ENCODE measurements at places on chromosomes 3 and 15. TPM values are rescaled to one million over a fixed set of nuclear protein-coding genes. Genes with fewer than 3 reads are reported as not detected.

The CEP63 gene
- 34.6 TPM for polyA plus RNA-seq

The TLR9 gene
- polyA plus RNA-seq: 0.05 TPM

- DNase-seq: peak; percentile 55
Observed at GRCh38 chr15:41917767-41918430, 24.0 kb upstream of the SPTBN5 start.

GRCh38 chr15:60797444-60798040 is 318.6 kb upstream of the ICE2 start:
- DNase-seq: no peak

The LRRC15 gene
- 0.07 TPM for polyA plus RNA-seq

DNA sequence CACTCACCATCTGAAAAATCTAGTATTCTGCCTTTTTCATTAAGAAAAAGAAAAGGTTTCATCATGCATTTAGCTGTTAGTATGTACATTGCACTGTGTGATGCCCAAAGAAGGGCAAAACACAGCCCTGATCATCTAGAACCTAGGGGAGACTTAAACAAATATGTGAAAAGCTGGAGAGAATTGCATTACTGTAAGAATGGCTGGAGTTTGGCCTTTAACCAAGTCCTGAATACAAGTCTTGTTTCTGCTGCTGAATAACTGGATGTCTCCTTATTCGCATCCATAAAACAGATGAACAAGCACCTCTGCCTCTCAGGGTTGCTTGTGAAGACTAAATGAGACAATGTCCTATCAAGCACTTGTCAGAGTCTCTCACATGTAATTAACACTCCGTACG is 233.4 kb upstream of the LRTM1 start:
- no peak for DNase-seq

The SPSB4 gene
- 6.9 TPM for polyA plus RNA-seq

The SERPINI2 gene
- 1.3 TPM for polyA plus RNA-seq

- no peak for DNase-seq
Observed at GRCh38 chr3:157376603-157377300, 59.9 kb upstream of the PTX3 start.

The CHRNA5 gene
- 0.68 TPM for polyA plus RNA-seq

The CCDC9B gene
- polyA plus RNA-seq: 99.7 TPM

The MYL3 gene
- polyA plus RNA-seq: 1,012 TPM

DNA sequence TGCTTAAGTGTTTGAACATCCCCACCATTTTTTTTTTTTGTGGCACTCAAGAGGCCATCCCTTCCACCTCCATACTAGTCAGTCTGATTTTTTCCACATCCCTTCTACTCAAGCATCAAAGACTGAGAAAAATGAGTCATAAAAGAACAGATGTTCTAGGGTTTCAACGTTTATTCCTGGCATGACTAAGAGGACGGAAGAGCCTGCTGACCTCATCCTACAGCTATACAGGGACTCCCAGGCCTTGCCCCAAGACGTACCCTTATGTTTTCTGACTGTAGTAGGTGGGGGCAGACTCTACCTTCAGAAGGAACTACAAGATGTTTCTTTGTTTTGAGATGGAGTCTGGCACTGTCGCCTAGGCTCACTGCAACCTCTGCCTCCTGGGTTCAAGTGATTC is 3.3 kb upstream of the ITPKA start:
- DNase-seq: no peak

DNA sequence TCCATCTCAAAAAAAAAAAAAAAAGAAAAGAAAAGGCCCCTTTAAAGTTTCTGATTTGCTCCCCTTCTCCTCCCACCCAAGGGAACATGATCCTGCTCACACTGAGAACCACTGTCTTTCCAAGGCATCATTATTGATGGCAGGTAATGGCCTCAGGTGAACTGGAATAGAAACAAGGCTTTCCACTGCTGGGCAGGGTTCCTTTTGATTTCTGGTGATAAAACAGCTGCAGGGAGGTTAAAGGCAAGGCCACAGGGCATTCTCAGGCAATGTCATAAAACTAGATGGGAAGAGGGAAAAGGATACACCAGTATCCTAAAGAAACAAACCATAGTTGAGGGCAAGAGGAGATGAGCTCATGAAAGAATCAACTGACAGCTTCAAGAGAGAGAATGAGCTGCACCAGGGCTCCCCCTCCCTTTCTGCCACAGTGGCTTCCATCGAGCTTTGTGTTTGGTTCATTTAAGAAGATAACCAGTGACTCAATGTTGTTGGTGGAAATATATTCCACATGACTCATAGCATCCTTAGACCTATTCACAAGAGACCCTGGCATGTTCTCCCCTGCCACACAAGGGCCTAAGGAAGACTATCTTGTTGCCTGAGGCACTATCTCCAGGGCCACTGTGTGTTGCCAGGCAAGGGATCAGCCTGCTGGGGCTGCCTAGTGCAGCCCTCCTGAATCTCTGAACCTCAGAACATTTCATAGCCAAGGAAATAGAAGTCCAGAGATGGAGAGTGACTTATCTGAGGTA is 86.4 kb downstream of the WDR76 start:
- peak; percentile 51 for DNase-seq

Data from right cardiac atrium (tissue), 5 donors.